ENCODE measurements at places on chromosomes 3 and 15.

DNA sequence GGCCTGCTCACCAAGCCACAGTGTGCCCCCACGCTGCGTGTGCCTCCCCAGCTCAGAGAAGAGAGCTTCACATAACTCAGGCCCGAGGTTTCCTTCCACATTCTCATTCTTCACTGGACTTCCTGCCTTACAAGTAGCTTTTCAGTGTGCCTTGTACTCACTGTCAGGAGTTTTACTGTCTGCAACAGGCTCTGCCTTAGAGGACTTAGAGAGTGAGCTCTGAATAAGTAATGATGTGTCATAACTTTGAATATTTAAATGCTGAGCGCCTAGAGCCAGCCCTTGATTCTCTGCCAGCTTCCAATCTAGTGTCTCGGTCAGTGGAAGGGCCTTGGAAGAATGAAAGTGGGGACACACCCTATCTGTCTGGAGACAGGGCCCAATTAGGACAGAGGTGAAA lies 41.8 kb downstream of the ITGB5 start:
- DNase-seq = no peak

- DNase-seq = no peak
Measured at GRCh38 chr15:72011302-72011942, 106.5 kb downstream of the MYO9A start.

DNA sequence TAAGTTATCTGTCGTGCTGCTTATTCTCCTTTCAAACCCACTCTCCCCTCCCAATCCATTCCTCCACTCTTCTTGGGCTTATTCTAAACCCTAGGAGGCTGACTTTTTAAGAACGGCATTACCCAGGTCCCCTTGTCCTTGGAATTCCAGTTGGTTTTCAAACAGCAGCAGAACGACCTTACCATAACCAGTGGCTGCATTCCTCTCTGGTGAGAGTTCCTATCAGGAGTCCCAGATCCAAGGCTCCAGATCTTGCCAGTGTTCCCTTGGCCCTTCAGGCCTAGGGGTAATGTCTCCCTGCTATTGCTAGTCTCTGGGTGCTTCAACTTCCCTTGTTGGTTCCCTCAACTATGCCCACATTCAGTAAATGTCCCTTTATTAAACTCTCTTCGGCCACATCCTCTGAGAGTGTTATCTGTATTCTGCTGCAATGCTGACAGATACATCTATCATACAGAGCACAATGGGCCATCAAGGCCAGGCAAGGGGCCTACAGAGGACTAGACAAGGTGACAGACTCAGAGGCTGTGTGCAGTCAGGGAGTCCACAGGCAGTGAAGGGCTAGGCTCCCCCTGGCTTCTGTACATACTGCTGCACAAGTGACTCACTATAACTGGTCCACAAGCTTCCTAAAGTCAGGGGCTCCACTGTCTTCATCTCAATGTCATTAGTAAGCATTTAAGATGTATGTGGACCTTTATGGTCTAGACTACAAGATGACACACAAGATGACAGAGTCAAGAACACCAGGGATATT lies 10.1 kb downstream of the LYSMD2 start:
- DNase-seq = no peak

DNA sequence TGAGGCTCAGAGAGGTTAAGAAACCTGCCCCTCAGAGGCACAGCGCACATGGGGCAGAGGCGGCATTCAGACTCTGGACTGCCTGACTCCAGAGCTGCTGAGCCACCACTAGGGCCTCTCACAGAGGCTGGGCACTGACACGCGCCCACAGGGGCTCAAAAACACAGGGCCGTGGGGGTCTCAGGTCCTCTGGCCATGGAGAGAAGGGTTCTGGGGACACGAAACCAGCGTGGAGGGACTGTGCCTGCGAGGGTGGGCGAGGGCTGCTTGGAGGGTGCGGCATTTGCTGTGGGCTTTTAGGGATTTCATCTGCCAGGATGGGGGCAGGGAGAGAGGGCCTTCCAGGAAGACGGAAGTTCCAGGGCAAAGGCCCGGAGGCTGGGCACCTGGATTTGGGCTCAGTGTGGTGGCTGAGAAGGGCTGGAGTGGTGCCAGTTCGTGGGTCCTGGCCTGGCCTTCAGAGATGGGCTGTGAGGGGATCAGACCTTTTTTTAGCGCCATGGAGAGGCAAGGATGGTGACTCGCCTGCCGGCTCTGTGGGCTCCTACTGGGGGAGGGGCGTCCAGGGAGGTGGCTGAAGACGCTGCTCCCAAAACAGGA lies 69.6 kb downstream of the EFCAB12 start:
- no peak for DNase-seq

GRCh38 chr15:99762288-99762687 lies 29.1 kb upstream of the LYSMD4 start:
- no peak for DNase-seq

Measured in stimulated activated CD8-positive, alpha-beta memory T cell treated with anti-CD3 and anti-CD28 coated beads, Interleukin-7, amount 100 ng/mL, for 48 hours (primary cell).